ENCODE measurements at places on chromosomes 1 and 21.

GRCh38 chr1:83905315-83905907 lies 93.5 kb downstream of the TTLL7 start:
- no peak for ATAC-seq

- ATAC-seq, result peak; percentile 97
Observed at GRCh38 chr1:52904927-52905698, 16.4 kb downstream of the ECHDC2 start.

- ATAC-seq, result no peak
Observed at GRCh38 chr1:200992382-200993048, 31.0 kb downstream of the KIF21B start.

DNA sequence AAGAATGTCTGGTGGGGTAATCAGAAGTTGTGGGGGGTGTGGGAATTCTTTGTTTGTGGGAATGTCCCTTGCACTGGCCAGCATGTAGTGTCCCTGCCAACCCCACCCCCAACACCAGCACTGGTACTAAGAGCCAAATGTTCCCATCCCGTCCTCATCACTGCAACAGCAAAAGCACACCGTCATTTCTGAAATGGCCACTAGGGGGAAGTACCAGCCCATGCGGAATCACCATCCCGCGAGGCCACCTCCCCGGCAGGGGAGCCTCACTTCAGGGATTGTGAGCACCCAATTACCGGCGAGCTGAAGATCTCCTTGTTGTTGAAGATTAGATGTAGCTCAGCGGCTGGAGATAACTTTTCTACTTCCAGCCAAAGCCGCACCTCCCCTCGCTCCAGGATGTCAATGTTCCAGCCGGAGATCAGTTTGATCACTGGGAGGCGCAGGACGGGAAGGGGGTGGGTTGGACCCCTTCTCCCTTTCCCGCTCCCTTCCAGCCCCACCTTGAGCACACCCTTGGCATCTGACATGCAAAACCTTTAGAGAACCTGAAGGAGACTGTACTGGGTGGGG lies 41.0 kb downstream of the MYOM3 start:
- ATAC-seq, result peak; percentile 98

DNA sequence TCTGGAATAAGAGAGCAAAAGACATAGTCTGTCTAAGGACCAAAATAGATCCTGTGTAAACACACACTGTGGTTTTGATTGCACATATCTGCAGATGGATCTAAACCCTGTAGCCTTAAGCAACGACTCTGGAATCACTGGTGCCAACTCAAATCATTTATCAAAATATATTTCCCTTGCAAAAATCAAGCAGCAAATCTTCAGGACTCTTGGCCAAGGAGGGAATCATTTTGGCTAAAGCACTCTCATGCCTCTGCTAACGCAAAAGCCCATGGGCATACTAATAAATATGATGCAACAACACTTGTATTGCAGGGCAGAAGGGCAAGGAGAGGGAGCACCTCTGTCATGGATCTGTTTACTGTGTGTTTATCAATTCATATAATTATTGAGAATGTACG lies 155.4 kb upstream of the DUSP10 start:
- ATAC-seq, result peak; percentile 98

- ATAC-seq, result no peak
Observed at GRCh38 chr1:149884433-149885338, 14.7 kb upstream of the BOLA1 start.

GRCh38 chr1:194175251-194175650 lies 988.8 kb upstream of the B3GALT2 start:
- peak; percentile 89 for ATAC-seq

DNA sequence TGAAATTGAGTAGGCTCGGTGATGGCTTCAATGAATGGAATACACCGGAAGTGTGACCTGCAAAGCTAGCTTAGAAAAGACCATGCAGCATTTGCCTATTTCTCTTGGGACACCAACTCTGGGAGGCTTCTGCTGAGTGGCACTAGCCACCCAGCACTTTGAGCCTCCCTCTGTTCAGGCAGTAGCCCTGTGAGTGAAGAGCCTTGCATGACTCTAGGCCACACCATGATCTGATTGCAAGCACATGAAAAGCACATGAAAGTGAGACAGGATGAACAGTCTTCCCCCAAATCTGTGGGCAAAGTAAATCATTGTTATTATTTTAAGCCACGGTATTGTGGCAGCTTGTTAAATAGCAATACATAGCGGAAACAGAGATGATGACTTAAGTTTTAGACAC lies 2.8 kb downstream of the CD48 start:
- ATAC-seq, result no peak

DNA sequence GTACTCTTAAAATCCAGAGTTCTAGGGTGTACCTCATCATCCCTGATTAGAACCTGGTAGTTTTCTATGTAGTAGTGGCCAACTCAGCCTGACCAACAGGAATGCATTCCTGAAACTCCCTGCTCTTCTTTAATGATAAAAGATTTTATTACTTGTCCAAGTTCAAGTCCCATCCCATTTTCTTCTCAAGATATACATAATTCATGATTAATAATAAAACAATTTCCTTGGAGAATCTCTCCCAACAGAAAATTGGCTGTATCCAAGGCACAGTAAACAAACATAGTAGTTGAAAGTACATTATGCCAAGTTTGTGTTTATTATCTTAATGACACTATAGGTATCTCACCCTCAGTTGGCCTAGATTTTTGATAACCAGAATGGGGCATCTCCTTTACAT lies 714.1 kb upstream of the ADAMTS5 start:
- ATAC-seq, result no peak

GRCh38 chr21:14687268-14687625 lies 141.1 kb upstream of the SAMSN1 start:
- no peak for ATAC-seq

DNA sequence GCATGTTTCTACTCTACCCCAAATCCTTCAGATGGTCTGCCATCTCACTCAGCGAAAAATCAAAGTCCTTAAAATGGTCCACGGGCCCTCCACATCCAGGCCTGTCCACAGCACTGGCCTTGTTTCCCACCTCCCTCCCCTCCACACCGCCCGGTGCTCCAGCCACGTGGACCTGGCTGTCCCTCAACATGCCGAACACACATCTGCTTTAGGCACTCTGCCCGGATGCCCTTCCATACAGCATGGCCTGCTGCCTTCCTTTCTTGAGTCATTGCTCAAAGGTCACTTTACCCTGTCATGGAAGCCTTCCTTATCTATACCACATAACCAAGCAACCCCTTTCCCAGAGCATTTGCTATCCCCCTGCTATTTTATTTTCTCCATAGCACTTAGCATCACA lies 143.0 kb downstream of the DNM3 start:
- ATAC-seq, result no peak

- peak; percentile 12 for ATAC-seq
Observed at GRCh38 chr1:235919833-235920441, 53.2 kb upstream of the LYST start.

DNA sequence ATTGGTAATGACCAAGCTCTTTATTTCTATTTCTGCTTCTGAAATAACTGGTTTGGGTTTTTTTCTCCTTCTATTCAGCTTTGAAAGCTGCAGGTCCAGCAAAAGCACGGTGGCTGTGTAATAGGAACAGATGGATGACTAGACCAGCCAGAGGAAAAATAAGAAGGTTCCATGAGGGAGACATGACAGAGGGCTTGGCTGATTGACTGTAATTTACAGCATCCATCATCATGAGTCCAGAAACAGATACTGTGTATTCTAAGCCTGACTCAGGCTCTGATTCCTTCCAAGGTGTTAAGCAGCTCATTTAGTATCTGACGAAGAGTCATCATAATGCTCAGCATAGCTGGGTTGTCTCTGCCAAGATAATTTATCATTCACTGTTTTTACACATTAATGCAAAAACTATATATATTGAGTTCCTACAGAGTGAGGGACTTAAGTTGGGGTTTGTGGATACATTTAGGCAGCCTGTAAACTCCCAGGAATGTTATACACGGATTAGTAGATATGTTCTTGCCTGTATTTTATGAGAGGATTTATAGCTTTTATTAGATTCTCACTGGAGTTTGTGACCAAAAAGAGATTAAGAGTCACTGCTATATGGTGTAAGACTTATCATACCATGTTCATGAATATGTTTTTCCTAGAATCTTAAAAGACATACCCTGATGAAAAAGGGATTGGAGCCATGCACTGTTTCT lies 72.6 kb downstream of the SGIP1 start:
- no peak for ATAC-seq

GRCh38 chr1:47337350-47337749 lies 3.8 kb downstream of the CMPK1 start:
- no peak for ATAC-seq

GRCh38 chr1:47527653-47528272 lies 89.9 kb downstream of the FOXD2 start:
- ATAC-seq, result no peak

DNA sequence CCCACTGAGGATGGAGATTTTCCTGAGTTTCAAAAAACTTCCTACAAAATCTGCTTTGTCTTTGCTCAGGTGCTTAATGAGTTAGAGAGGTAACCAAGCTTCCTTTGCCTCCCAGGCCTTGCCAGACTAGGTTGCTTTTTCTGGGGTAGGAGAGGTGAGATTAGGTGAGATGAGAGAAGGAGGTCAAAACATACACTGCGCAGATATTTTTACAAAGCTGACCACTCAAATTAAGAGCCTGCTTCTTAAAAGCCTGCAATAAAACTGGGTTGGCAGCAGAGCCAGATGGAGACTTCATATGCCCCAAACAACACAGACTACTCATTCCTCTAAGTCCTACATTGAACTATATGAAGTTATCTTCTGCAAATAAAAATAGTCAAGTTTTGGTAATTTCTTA lies 352.5 kb downstream of the NUF2 start:
- ATAC-seq, result no peak

DNA sequence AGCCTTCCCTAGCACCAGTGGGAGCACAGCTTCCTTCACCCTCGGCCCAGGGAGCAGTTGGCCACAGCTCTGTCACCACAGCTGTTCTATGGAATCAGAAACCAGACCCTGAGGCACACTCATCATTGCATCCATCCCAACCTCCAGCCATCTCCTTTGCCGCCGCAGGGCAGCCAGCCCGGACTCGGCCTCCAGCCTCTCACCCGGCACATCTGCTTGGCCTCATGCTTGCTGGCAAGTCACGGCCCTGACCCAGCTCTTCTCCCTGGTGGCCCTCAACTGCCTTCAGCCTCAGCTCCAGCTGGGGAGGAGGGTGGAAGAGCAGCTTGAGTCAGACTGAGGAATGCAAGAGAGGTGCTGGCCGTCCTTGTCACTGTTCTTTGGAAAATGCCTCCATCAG lies 59.8 kb downstream of the TOR1AIP2 start:
- no peak for ATAC-seq

GRCh38 chr1:11318982-11319381 lies 46.0 kb downstream of the UBIAD1 start:
- no peak for ATAC-seq

- ATAC-seq, result peak; percentile 9
Observed at GRCh38 chr1:226403201-226404034, 4.5 kb downstream of the PARP1 start.

- ATAC-seq, result no peak
Observed at GRCh38 chr1:158931055-158931737, at the start of gene PYHIN1. PYHIN1 (plus strand) TSS chr1:158931552; CDS start chr1:158936911, 5,359 bp downstream.

- no peak for ATAC-seq
Observed at GRCh38 chr1:224321706-224322105, 8.3 kb downstream of the NVL start.

Measured in SK-N-SH treated with all-trans-retinoic acid at 6 μM for 48 hours (cell line).